Hematopoietic multipotent progenitor cell treated with erythropoietin and hydrocortisone succinate and interleukin-3 and kit ligand, for 8 days (in vitro differentiated cells): ENCODE measurements at places on chromosomes 16 and 17.

DNA sequence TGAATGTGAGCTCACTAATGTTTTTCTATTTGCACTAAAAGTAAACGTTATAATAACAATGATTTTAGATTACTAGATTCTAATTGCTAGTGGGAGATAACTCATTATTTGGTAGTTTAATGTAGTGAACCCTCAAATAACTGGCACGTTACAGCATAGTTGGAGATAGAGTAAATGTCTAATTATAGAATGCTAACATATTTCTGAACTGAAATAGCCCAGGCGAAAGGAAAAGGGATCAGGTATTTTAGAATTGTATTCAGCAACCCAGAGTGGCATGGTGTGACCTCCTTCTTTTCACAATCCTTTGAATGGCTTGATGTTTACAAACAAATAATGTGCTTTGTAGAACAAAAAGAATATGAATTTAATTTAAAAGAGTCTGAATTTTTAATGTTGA, 1221.2 kb downstream of the CDH8 start:
- DNase-seq, result no peak

DNA sequence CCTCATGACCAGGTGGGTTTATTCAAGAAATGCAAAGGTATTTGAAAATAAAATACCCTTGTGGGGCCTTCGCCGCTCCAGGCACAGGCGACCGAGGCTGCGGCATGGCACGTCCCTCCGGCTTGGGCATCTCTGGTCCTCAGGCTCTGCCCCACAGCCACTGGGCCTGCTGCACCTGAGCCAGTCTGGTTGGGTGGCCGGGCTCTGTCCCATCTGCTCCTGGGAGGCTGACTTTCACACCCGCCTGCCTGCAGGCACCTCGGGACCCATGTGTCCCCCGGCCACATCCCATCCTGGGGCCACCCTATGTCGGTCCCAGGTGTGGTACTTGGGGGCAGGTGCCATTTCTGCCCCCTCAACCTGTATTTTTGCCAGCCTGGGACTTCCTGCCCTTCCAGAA, 20.9 kb downstream of the OSBPL7 start:
- DNase-seq, result no peak

DNA sequence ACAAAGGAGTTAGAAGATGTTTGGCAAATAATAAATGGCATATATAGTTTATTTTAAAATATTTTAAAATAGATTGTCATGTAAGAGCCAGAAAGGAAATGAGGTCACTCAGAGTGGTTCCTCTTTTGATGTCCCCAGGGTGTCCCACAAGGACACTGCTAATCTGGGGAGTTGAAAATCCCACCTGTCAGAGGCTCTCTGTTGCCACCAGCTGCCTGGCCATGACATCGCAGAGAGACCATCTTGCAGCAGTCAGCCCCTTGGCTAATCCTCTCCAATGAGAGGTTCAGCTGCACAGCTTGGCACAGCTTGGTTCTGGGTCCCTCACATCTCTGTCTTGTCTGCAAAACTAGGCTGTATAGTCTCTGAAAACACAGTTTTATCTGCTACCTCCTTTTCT, 11.0 kb upstream of the RBFOX1 start:
- DNase-seq, result no peak

- DNase-seq, result peak; percentile 72
Measured at GRCh38 chr17:31524926-31525800, 133.7 kb downstream of the RAB11FIP4 start.

GRCh38 chr17:2511138-2511461, 588 bp downstream of the METTL16 start:
- no peak for DNase-seq

GRCh38 chr17:52160136-52160567, 1.6 kb upstream of the CA10 start:
- no peak for DNase-seq

DNA sequence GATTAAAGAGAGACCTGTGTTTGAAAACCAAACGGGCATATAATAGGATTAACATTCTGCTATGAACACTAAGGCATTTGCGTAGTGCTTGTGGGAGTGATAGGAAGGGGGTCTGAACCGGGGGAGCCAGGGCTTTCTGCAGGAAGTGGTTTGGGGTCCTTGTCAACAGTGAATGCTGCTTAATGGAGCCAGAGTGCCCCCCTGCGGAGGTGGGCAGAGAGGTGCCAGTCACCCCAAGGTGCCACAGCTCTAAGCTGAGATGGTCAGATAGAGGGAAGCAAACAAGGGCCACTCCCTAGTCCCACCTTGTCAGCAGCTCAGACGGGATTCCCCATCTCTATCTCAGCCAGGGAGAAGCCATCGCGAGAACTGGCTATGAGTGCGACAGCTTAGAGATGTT, 17.7 kb downstream of the NAA60 start:
- DNase-seq, result peak; percentile 60

DNA sequence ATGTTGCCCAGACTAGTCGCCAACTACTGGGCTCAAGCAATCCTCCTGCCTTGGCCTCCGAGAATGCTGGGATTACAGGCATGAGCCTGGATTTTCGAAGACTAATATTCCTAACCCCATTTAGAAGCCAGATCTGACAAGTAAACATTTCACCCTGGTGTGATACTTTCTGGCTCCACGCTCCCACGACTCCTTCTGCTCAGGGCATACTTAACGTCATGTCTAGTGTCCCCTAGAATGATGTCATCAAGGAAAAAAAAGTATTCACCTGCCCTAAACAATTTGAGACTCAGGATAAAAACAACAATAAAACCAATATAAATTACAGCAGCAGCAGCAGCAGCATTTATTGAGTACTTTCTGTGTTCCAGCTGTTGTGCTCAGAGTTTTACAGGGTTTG, 13.2 kb downstream of the ITGB3 start:
- DNase-seq, result no peak

GRCh38 chr16:7820816-7821215, 488.2 kb downstream of the RBFOX1 start:
- DNase-seq, result no peak

GRCh38 chr16:57113042-57113453, 20.7 kb downstream of the CPNE2 start:
- DNase-seq, result no peak

- DNase-seq, result no peak
Measured at GRCh38 chr16:1466968-1467521, 7.8 kb downstream of the CLCN7 start.

GRCh38 chr17:76683921-76684745, 26.6 kb downstream of the MXRA7 start:
- DNase-seq, result no peak

- no peak for DNase-seq
Measured at GRCh38 chr17:14072881-14073280, 3.6 kb downstream of the COX10 start.

- DNase-seq, result peak; percentile 10
Measured at GRCh38 chr17:34024806-34025551, 230.1 kb upstream of the CCL2 start.

GRCh38 chr17:82593590-82594087, 54.6 kb downstream of the WDR45B start:
- no peak for DNase-seq

GRCh38 chr17:74012465-74012864, 191.0 kb upstream of the RPL38 start:
- DNase-seq, result peak; percentile 12

DNA sequence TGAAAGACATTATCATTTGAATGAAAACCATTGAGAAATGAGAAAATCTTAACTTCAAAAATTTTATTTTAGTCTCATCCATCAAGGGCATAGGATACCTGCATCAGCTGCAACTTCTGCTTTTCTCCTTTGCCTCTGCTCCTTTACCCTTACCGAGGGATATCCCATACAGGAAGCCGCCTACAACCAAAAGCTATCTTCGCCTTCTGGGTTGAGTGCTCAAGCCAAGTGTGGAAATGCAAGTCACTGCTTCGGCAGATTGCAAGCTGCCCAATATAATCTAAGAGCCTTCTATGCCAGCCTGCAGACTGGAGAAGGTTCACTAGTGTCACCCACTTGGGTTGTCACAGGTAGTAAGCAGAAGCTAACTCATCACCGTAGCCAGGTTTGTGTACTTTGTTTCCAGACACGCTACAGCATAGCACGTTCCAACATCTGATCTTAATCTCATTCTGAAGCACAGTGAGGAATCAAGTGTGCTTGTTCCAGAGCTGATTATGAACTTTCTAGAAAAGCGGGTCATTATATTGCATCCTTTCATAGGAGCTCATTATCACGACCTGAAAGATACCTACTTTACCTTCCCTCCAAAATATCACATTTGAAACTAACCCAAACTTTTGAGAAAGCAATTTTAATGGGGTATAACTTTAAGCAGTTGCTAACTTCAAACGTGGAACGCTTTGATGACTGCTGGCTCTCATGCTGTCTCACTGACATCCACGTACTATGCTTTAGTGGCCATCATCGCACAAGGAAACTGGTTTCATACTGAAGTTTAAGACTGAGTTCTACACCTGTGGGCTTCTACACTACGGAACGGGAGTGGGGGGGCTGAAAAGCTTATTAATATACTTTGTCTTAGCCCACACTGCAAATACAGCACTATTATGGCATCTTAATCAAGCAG, 8.0 kb upstream of the UNK start:
- DNase-seq, result peak; percentile 67

GRCh38 chr17:14986127-14986526, 279.0 kb downstream of the PMP22 start:
- no peak for DNase-seq

GRCh38 chr16:11188801-11189740, 66.9 kb downstream of the SOCS1 start:
- DNase-seq, result no peak

- peak; percentile 22 for DNase-seq
Measured at GRCh38 chr16:29996766-29997250, 767 bp downstream of the INO80E start.
